ENCODE measurements at places on chromosomes 12 and 14.

- no peak for DNase-seq
Observed at GRCh38 chr12:115828168-115828567, 449.3 kb downstream of the MED13L start.

GRCh38 chr12:120668868-120669840 lies 17.8 kb upstream of the MLEC start:
- DNase-seq = peak; percentile 35

- DNase-seq = no peak
Observed at GRCh38 chr14:103116636-103117035, 6.6 kb upstream of the TNFAIP2 start.

DNA sequence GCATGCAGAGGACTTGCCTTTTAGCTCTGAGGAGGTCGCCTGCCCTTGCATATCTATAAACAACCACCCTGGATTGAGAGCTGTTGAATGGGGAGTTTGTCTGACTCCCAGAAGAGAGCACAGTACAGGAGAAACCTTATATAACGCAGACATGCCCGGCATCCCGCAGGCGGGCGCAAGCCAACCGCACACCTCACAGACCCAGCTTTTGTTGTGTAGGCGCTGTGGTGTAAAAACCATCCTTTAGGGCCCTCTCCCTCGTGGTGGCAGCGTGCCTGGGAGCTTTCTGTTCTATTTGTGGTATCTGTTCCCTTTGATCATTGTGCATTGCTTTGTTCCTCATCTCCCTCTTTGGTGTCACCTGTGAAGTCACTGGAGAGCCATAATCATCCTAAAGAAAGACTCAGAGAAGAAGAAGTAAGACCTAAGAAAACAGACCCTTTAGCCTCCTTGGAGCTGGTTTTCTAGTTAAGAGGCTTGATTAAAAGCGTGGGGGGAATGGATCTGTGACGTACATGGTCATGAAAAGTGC lies 77.7 kb downstream of the ETV6 start:
- DNase-seq = no peak

- peak; percentile 97 for DNase-seq
Observed at GRCh38 chr12:107091989-107092641, 1.2 kb downstream of the CRY1 start.

DNA sequence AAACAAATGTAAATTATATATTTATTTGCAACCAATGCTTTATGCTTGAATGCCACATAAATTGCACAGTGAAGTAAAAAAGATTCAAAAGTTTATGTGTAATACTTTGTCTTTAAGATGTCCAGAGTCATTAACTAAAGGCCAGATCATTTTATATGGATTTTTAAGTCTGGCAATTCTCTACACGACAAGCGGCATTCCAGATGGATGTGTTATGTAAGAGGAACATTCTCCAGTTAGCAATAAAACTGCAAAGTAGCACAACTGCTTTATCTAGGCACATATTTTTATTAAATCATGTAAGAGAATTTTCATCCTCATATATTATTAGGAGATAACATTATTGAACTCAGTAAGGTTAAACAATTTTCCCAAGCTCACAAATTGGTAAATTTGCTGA lies 1717.7 kb upstream of the SEL1L start:
- DNase-seq = no peak

DNA sequence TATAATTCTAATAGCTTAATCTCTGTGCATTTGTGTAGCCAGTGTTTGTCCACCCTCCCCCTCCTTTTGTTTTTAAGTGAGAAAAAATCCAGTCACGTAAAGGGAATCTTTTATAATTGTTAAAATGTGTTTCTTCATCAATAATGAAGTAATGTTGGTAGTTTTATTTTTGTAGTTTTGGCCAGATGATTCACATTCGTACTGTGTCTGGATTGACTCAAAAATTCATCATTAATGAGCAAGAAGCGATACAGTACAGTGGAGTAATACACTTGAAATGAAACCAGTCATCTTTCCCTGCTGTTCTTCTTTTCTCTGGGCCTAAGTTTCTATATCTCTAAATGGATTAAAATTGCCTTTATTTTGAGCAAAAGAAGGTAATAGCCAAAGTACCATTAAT lies 86.5 kb downstream of the SRGAP1 start:
- peak; percentile 56 for DNase-seq

DNA sequence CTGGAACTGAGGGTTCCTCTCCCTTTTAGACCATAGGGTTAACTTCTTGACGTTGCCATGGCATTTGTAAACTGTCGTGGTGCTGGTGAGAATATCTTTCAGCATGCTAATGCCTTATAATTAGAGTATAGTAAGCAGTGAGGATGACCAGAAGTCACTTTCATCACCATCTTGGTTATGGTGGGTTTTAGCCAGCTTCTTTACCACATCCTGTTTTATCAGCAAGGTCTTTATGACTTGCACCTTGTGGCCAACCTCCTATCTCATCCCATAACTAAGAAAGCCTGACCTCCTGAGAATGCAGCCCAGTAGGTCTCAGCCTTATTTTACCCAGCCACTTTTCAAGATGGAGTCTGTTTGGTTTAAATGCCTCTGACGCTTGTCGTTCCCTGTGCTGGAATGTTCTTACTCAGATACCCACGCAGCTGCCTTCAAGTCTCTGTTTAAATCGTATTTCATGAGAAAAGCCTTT lies 44.2 kb downstream of the BBS10 start:
- DNase-seq = no peak

- peak; percentile 76 for DNase-seq
Observed at GRCh38 chr12:15634010-15634683, 155.0 kb downstream of the EPS8 start.

- DNase-seq = no peak
Observed at GRCh38 chr12:81859521-81859920, 100.4 kb upstream of the PPFIA2 start.

DNA sequence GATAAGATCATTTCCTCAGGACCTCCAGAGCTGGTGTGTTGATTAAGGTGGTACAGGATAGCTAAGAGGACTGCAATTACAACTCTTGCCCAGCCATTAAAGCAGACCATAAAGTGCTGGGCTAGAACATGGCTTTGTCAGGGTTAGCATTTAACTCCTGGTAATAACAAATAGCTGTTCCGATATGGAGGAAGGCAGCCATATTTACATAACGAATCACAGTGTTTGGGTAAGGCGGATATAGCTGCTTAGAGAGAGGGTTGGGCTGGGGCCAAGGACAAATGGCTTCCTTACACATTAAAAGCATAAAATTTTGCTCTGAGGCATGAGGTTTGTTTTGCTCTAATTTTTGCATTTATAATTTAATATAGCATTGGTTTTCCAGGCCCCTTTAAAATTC lies 297.7 kb upstream of the DDHD1 start:
- DNase-seq = peak; percentile 10

DNA sequence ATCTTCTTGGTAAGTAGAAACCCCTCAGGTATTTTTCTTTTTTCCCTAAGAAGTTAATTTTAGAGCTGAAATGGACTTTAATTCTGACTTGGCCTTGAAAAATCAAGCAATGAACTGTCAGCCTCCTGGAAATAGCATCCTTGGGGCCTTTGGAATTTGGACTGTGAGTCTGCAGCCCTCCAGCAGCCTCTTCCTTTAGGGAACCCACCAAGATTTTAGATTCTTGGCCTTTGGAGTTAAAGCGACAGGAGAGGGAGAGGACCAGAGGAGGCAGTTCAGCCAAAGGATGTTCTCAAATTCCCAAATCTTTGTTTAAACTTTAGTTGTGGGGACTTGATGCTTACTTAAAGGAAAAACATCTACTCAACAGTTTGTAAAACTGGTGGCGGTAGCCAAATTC lies 288.6 kb downstream of the AACS start:
- DNase-seq = no peak

DNA sequence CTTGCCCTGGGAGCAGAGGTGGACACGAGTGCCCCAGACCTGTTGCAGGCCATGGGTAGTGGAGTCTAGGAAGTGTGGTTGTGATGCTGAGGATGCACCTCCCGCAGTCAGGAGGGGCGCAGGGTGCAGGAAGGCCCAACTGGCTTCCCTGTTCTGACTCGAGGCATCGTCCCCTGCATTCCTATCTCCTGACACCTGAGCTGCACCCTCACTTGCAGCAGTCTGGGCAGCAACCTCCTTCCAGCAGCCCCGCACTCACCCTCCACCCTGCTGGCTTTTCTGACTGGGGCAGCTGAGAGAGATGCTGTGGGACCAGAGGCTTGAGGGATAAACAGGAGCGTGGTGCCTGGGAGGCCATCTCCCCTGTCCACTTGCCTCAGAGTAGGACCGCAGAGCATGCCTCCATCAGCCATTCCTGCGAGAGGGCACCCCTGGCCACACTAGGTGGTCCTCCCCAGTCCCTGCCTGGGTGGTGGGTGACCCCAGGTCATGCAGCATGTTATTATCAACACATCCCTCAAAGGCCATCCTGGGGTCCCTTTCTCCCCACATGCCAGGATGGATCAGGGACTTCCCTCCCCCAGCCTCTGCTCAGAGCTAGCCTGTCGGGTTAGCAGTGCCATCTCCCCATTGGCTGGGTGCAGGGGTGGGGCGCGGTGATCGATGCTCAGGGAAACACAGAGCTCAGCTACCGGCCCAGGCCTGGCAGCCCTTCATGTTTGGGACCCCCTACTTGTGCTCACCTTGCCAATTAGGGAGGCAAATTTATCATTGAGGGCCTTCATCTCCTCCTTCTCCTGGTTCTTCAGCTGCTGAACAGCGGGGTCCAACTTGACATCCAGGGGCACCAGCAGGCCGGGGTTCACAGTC lies 719 bp downstream of the KRT80 start:
- no peak for DNase-seq

GRCh38 chr12:132360410-132360809 lies 31.0 kb upstream of the GALNT9 start:
- DNase-seq = no peak

GRCh38 chr12:105426766-105427165 lies 96.3 kb downstream of the C12orf75 start:
- DNase-seq = no peak

GRCh38 chr14:75531660-75532317 lies 9.5 kb downstream of the BATF start:
- peak; percentile 45 for DNase-seq

GRCh38 chr14:88326352-88327103 lies 3.5 kb upstream of the KCNK10 start:
- no peak for DNase-seq

Data from fibroblast of pulmonary artery (primary cell).